HAP-1 (cell line): ENCODE measurements at places on chromosomes 1 and 21.

DNA sequence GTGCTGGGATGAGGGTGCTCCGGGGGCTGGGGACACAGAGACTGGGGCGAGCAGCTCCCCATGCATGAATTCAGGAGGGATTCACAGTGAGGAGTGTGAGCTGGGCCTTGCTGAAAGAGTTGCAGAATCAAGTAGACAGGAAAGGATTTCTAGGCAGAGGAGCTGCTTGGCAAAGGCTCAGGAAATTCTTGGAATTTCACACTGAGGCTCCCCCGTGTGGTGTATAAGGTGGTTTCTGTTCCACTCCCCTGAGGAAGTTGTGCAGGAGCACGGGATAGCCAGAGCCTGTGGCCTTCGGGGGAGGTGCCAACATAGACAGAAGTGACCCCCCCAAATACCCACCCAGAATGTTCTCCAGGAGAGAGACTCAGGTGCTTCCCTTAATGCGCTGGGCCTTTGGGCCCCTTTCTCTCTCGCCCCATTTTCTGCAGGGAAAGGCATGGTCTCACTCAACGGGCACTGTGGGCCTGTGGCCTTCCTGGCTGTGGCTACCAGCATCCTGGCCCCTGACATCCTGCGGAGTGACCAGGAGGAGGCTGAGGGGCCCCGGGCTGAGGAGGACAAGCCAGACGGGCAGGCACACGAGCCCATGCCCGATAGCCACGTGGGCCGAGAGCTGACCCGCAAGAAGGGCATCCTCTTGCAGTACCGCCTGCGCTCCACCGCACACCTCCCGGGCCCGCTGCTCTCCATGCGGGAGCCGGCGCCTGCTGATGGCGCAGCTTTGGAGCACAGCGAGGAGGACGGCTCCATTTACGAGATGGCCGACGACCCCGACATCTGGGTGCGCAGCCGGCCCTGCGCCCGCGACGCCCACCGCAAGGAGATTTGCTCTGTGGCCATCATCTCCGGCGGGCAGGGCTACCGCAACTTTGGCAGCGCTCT is 58.5 kb upstream of the ACTL8 start:
- no peak for DNase-seq

- DNase-seq = no peak
Observed at GRCh38 chr21:29657240-29657989, 282.4 kb downstream of the GRIK1 start.

- no peak for DNase-seq
Observed at GRCh38 chr21:30962013-30962412, 76.3 kb downstream of the KRTAP19-8 start.

DNA sequence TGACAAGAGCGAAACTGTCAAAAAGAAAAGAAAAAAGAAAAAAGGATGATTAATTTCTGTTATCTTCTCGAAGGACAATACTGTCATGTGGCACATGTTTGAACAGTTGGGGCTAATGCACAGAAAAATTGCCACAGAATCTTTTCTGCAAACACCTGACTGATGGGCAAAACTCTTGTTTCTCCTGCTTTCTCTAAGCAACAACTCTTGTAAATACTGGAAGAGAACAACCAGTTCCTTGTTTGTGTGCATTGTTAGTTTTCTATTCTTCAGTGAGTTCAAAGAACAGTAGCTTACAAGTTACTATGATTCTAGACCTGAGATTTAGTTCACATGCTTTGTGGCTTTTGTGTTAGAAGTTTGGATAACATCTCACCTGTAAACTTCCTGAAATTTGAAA is 60.7 kb downstream of the CDC14A start:
- DNase-seq = no peak

DNA sequence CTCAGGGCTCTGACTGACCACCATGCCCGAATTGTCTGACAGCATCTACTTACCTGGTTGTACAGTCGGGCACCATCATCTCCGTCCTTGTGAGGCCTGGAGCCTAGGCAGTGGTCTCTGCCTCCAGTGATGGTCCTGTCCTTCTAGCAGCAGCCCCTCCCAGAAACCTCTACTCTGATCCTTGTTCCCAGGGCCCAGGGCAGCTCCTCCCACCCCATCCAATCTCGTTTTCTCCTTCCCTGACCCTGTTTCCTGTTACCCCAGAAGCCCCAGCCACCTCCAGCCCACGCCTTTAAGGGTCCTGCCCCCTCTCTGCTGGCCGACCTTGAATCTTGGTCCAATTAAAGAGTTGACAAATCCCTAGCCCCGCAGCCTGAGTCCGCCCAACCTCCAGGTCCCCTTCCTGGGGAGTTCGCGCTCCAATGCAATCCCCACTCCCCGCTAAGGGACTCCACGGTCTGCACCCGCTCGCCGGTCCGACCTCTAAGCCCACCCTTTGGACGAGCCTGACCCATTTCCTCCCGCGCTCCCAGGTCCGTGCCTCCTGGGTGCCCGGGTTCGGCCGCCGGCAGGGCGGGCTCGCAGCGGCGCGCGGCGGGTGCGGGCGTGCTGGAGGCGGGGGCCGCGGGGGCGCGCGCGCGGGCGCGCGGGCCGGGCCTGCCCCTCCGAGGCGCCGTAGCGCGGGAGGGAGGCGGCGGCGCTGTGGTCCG is at the start of gene B4GALT2:
TSS of gene B4GALT2 (plus strand) at position 660 of the 710 bp plus-strand sequence. CDS start 1,951 bp downstream, outside the sequence.
- peak; percentile 45 for DNase-seq

- no peak for DNase-seq
Observed at GRCh38 chr1:153628638-153629342, 556 bp downstream of the S100A1 start.

- peak; percentile 45 for DNase-seq
Observed at GRCh38 chr1:51331206-51332100, 1.1 kb upstream of the TTC39A start.

DNA sequence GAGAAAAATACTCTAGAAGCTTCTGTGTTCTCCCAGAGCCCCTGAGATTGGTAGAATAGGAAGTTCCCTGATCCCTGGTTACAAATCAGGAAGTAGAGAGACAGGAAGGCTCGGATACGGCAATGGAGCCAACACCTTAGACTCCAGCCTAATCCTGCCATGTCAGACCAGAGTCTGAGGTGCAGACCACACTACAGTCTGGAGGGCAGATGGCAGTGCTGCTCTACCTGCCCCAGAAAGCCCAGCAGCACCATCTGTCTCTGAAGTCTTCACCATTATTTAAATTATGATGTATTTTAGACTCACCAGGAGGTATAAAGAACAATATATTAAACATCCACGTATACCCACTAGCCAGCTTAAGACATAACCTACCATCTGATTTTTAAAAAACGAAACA is 93.0 kb downstream of the MTR start:
- no peak for DNase-seq

DNA sequence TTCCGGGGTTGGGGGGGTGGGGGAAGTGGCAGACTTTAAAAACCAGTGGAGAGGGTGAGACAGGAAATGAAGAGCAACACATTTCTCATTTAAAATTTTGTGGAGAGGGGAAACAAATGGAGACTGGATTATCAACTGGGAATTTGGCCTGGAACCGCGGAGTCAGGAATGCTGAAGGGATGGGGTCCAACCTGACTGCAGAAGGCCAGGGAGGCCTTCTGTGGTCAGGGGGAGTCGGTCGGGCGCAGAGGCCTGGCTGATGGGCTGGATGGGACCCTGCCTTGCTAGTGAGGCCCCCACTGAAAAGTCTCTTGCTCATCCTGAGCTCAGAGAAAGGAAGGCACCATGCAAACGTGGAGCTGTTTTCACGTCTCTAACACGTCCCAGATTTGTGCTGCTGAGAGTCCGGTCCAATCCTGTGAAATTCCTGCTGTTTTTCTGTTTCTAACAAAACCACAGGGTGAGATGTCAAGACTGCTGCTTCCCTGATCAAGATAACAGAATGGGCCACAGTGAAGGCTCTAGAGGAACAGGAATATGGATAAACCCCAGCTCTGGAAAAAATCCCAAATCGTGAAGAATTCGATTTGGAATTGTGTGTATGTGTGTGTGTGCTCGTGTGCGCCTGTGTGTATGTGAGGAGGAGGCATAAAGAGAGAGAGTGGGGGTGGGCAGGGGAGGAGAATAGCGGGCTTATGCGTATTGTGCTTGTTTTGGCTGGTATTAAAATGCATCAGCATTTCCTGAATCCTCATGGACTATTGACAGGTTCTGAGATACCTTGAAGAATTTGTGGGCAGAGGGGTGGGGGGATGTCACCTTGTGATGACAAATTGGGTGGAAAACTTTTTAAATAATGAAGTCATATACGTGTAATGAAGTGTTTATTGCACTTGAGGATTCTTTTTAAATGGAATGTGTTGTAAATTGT is 117.4 kb downstream of the NGF start:
- no peak for DNase-seq

GRCh38 chr1:9331558-9332346 is 39.1 kb downstream of the SPSB1 start:
- no peak for DNase-seq

DNA sequence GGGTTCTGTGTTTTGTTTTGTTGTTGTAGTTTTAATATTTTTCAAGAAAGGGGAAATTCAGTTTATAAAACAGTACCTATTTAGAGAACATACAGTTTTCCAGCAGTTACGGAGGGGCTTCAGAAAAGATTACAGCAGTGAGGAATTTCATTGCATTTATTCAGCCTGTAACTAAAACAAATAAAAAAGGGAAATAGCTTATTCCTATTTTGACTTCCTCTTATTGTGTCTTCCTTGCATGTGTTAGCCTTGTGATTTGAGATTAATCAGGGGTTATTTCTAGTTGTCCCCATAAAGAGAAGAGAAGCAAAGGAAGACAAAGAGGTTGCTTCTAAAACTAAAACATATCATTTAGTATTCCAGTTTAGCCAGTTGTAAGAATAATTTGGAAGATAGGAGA is 35.0 kb downstream of the CTTNBP2NL start:
- no peak for DNase-seq

- DNase-seq = no peak
Observed at GRCh38 chr1:70115315-70115714, 90.1 kb downstream of the LRRC40 start.

DNA sequence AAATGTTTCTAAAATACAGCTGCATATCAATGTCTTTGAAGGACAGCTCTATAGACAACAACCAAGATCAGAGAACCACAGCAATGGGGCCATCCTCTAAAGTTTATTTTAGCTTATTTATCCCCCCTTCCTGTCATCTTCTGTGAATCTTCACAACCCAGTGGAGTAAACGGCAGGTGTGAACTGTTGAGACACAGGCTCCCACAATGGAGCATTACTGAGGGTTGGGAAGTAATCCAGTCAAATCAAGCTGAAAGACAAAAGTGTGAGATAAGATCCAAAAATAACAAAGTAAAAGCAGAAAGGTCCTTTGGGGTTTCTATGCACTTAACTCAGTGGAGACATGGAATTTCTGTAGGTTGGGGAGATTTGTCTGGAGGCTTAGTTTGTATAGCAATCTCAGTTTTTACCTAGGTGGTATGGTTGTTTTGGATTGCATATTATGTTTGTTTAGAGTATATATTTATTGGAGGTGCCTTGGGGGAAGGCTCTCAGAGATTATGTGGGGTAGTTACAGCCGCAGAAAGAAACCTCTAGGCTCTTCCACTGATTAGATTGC is 286.9 kb upstream of the ADGRL2 start:
- no peak for DNase-seq

GRCh38 chr1:108817016-108817415 is 39.9 kb downstream of the AKNAD1 start:
- no peak for DNase-seq

- no peak for DNase-seq
Observed at GRCh38 chr1:235735621-235736020, 86.0 kb upstream of the GNG4 start.

DNA sequence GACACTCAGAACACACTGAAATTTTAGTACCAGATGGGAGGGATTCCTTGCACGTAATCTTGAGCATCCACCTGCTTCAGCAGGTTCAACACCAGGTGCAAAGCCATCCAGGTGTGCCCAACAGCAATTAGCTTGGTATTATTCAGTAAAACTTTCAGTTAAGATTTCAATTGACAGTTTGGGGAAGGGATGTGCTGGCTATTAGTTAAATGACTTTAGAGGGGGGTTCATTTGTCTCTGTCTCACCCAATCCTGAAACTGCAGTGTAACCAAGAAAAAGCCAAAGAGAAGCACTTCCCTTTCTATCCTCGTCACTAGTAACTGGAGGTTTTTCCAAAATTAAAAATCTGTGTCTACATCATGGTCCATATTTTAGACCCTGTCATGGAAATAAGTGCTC is 90.9 kb downstream of the PIK3R3 start:
- no peak for DNase-seq

DNA sequence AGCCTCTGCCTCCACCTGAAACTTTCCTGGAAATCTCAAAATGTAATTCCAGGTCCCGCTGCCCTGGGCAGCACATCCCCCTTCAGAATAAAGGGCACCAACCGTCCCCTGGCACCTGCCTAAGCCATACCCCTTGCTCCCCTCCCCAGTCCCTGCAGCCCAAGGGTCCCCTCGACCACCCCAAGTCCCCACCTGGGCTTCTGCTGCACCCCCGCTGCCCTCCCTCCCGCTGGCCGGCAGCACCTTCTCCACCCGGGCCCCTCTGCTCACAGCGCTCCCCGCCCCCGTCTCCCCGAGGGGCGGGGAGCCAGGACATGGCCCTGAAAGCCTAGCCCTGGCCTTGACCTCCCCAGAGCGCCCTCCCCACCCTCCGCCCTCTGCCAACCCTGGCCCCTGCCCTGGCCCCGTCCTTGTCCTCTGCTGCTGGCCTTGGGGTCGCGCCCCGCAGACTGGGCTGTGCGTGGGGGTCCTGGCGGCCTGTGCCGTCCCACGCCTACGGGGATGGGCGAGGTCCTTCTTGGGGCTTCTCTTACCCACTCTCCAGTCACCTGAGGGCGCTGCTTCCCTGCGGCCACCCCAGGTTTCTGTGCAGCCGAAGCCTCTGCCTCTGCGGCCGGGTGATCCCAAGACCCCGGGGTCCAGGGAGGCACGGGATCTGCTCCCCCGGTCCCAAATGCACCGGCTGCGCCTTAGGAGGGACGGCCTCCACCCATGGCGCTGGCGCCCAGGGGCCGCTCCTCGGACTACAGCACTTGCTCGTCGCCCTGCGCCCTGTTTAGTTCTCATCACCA is 41.7 kb downstream of the WDR4 start:
- no peak for DNase-seq

DNA sequence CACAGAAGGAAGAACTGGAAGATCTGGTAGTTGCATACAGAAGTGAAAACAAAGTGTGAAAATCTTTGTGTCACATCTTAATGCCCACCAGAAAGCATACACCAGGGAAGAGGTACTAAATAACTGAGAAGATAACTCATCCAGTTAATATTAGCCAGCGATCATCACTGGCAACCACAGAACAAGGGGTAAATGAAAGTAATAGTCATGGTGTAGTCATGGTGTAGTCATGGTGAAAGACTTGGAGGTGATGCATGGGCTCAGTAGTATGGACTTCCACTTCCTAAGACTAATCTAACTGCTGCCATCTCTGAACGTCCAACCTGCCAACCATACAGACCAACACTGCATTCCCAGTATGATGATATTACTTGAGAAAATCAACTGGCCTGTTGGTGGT is 481.2 kb upstream of the NR5A2 start:
- DNase-seq = no peak
